ENCODE measurements at places on chromosomes 6 and 20. TPM values are rescaled to one million over a fixed set of nuclear protein-coding genes. Genes with fewer than 3 reads are reported as not detected.

CMTR1 gene
- polyA plus RNA-seq: 20.2 TPM

NCOA5 gene
- polyA plus RNA-seq: 14.9 TPM

IYD gene
- polyA plus RNA-seq: 0.26 TPM

HLA-C gene
- polyA plus RNA-seq: 239 TPM

CD40 gene
- 28.7 TPM for polyA plus RNA-seq

COL19A1 gene
- 0.09 TPM for polyA plus RNA-seq

BPIFB2 gene
- 0.41 TPM for polyA plus RNA-seq

BMP2 gene
- polyA plus RNA-seq: 11.4 TPM

PTK6 gene
- polyA plus RNA-seq: 3.1 TPM

SLC22A3 gene
- 35.6 TPM for polyA plus RNA-seq

PRR18 gene
- polyA plus RNA-seq: 0.33 TPM

PNLDC1 gene
- 0.19 TPM for polyA plus RNA-seq

GPSM3 gene
- polyA plus RNA-seq: 145 TPM

L3MBTL1 gene
- polyA plus RNA-seq: 4.4 TPM

DNA sequence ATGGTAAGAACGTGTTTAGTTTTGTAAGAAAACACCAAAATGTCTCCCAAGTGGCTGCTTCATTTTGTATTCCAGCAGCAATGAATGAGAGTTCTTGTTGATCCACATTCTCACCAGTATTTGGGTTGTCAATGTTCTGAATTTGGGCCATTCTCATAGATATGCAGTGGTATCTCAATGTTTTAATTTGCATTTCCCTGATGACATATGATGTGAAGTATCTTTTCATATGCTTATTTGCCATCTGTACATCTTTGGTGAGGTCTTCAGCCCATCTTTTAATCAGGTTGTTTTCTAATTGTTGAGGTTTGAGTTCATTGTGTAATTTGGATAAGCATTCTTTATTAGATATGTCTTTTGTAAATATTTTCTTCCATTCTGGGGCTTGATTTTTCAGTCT is 436.8 kb upstream of the IRAK1BP1 start:
- DNase-seq: no peak

DNA sequence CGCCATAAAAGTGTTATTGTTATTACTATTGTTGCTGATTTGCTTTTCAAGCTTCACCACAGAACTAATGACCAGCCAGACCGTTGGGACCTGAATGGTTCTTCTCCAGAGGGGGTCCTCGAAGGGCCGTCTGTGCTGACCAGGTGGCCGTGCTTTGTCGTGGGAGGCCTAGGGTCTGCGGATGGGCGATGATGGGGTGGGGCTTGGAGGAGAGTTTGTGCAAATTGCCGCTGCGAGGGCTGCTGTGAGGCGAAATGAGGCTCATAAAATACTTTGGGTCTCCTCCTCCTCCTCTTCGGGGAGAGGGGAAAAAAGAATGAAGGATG is 6.0 kb upstream of the ZBTB22 start:
- DNase-seq: no peak

DNA sequence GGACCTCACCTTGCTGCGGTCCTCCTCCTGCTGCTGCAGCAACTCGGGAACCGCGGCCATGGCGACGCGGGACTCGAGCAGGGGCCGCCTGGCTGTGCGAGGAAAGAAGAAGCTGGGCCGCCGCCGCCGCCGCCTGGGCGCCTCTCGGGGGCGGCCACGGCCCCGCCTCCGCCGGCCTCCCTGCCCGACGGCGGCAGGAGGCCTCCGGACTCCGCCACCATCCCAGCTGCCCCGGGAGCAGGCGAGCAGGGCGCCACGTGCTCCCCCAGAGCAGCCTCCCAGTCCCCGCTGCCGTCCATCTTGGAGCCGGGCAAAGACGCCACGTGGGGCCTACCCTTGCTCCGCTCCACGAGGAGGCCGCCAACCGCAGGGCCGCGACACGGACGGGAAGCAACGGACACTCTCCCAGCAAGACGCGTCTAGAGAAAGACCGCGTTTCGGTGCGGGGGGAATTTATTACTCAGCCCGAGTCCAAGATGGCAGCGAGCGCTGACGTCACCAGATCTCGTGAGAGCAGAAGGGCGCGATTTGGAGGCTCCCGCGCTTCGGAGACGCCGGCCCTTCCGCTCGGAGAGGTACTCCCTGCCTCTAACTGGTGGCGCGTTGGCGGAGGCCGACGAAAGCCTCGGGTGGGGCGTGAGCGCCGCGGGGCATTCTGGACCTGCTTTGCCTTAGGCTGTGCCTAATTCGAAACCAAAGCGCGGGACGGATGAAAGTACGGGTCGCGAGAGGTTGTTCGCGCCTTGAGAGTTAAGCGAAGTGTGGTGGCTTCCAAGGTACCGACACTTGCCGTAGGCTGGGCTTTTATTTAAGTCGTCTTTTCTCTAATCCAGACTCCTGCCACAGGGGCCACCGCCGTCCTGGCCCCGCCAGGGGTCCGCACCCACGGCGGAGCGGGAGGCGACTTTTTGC is at the start of the genes MGME1 and SNX5:
TSS of gene MGME1 (plus strand) at position 653 of the 912 bp plus-strand sequence. CDS start 842 bp downstream, outside the sequence.
TSS of gene SNX5 (minus strand) at position 429 of the 912 bp plus-strand sequence. CDS start at position 60, 369 bp downstream.
- peak; percentile 100 for DNase-seq

DNA sequence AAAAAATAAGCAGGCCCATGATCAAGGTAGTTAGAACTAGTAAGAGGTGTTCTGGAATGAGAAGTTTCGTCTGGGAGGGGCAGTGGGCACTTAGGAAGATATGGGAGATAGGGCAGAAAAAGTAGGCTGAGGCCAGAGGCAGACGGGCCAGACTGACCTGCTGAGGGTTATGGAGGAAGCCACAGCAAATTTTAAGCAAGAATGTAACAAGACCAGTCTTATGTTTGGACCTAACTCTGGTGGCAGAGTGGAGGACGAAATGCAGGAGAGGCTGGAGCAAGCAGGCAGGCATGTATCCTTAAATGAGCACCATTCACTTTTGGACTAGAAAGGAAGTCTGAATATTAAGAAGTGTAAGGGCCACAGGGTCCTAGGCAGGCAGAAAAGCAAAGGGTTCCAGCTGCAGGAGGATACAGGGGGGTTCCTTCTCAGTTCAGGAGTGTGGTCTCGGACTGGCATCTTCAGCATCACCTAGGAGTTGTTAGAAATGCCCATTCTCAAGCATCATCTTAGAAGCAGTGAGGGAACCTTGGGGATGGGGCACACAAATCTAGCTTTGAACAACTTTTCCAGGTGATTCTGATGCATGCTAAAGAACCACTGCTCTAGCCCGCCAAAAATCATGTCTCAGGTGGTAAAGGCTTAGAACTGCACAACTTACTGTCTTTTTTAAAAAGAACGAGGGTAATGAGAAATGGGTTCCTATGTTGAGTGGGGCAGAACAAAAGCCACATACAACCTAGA is 1.7 kb upstream of the DSTN start:
- peak; percentile 32 for DNase-seq

GRCh38 chr6:52517502-52518278 is 59.2 kb downstream of the TRAM2 start:
- DNase-seq: peak; percentile 54

- peak; percentile 29 for DNase-seq
Measured at GRCh38 chr6:111686249-111686931, 80.7 kb upstream of the TRAF3IP2 start.

DNA sequence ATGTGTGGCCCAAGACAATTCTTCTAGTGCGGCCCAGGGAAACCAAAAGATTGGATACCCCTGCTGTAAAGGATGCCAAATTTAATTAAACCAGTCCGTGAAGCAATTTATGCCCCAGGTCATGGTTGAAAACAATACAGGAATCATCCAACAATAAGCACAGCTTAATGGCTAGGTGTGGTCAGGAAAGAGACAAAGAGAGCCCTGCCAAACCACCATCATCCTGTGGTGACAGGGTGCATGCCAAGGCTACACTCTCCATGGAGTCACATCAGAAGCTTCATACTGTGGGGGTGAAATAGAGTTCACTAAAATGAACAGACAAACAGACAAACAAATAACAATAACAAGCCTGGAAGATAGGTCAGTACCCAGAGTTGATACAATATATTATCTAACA is 62.7 kb downstream of the DZANK1 start:
- no peak for DNase-seq

- DNase-seq: no peak
Measured at GRCh38 chr6:144718431-144718830, 433.3 kb downstream of the UTRN start.

- no peak for DNase-seq
Measured at GRCh38 chr6:146635165-146635564, 36.4 kb downstream of the ADGB start.

DNA sequence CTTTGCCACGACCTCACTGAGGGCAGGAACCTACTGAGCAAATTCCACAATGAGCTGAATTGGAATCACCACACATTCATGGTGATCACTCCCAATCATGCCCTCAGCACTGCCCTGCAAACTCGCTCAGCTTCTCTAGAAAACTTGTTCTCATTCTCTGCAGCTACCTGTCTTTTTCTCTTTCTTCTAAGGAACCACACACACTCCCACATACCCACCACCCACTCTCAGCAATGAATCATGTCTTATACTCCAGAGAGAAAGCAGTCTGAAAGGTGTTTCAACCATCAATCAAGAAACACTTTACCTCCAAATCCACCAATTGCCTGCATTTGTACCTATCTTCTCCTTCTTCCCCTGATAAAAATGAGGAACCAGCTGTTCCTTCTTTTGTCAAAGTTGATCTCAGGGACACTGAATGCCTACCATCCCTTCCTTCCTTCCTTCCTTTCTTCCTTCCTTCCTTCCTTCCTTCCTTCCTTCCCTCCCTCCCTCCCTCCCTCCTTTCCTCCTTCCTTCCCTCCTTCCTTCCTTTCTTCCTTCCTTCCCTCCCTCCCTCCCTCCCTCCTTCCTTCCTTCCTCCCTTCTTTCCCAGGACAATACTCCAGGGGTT is 84.6 kb upstream of the SGK1 start:
- no peak for DNase-seq

DNA sequence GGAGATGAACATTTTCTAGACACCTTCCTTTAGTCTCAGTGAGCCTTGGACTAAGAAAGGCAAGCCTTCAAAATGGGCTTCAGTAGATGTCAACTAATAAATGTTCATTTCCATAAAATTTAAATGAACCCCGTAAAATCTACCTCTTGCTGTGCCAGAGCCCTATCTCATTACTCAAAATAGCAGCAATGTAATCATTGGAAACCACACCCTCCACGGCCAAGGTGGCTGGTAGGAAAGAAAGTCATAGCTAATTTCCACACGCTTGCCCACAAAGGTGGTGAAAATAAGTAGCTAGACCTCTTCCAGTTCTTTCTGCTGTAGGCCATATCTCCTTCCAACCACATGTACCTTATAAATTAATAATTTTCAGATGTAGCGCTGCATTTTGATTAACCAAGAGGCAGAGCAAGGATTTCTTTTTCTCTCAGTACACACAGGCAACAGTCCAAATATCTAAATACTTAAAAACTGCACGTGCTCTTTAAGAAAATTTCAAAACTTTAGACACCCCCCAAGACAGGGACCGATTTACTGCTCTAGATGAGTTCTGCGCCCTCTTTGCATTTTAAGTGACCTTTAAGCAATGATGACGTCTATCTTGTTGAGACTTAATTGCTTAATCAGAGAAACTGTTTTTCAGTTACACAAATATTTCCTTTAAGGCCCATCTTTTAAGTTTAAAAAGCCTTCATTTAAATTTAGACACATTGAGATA is 290.8 kb downstream of the ZNF217 start:
- DNase-seq: peak; percentile 54

- DNase-seq: no peak
Measured at GRCh38 chr6:127570739-127571389, 6.1 kb upstream of the C6orf58 start.

DNA sequence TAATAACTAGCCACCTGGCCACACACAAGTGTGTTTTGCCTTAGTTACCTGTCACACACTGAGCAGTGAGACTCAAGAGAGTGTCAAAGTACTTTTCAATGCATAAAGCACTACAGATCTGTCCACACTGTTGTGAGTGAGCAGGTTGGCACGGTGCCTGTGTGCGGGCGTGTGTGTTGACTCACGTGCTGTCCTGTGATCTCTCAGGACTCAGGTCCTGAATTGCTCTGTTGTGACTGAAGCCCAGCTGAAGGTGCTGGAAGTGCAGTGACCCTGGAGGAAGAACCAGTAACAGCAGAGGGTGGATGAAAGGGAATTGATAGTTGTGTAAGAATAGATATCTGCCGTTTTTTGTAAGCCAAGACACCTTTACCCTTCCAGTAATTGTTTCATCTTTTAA is 18.3 kb downstream of the SLC16A10 start:
- DNase-seq: peak; percentile 56

- DNase-seq: peak; percentile 14
Measured at GRCh38 chr6:94510877-94511276, 1066.5 kb upstream of the MANEA start.

DNA sequence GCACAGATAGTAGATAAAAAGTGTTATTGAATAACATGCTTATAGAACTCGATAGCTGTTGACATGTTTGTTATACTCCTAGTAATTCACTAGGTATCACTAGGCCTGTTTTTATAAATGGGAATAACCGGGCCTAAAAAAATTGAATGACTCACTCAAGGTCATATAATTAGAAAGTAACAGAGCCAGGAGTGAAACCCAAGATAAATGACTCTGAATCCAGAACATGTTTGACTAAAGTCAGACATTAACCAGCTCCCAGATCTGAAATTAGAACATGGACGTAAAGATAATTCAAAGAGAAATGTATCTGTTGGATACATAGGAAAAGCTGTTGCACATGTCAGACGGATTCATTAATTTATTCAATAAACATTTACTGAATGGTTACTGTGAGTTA is 26.9 kb downstream of the RGS17 start:
- no peak for DNase-seq

- no peak for DNase-seq
Measured at GRCh38 chr20:63349516-63349895, 11.6 kb downstream of the CHRNA4 start.

DNA sequence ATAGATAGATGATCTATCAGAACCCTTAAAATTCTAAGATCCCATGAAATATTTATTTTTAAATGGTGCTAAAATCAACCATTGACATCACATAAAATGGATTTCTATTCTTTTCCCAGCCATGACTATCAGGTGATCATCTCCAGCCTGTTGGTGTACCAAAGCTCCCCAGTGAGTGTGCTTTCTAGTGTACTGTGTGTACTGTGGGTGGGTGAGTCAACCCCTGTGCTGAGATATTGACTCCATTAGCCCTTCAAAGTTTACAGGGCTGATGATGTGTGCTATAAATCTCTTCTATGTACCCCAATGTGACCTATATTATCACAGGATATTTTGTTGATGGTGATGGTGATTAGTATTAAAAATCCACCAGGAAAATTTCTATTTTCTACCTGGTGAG is 344.6 kb downstream of the MMUT start:
- DNase-seq: no peak

DNA sequence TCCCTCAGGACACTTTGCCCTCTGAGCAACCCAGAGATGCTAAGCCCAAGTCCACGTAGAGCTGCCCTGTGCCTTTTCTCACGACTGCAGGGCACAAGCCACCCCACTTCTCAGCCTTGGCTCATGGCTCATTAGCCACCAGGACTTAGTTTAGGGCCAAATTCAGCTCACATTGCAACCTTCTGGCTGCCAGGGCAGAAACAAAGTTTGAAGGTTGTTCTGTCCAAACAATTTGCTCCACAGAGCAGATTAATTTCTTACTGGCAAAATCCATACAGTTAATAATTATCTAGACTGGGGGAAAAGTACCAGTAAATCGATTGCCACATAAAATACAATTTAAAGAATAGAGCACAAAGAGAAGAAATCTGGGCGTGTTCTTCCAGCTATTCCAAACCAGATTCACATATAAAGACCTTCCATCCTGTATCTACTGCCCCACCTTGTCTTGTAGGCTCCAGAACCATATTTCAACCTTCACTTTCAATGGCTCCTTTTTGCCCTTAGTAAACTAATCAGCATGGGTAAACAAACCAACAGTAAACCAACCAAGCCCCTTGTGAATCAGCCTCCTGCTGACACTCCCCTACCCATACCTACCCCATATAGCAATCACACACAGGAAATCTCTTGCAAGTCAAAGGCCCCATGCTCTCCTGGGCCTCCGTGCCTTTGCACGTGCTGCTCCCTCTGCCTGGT is 101.9 kb downstream of the QRSL1 start:
- no peak for DNase-seq
